ENCODE measurements at places on chromosomes 7 and 10. TPM values are rescaled to one million over a fixed set of nuclear protein-coding genes. Genes with fewer than 3 reads are reported as not detected.

HOXA5 gene
- total RNA-seq = 0.21 TPM

NACAD gene
- total RNA-seq = 5.1 TPM

VAX1 gene
- not detected for total RNA-seq

SPDYE2B gene
- total RNA-seq = not detected

RET gene
- 12.0 TPM for total RNA-seq

TAC1 gene
- 0.82 TPM for total RNA-seq

LIPN gene
- not detected for total RNA-seq

PHYHIPL gene
- total RNA-seq = 0.31 TPM

CCDC71L gene
- total RNA-seq = 4.9 TPM

NXPH1 gene
- total RNA-seq = not detected

CALHM1 gene
- total RNA-seq = 0.10 TPM

LIPK gene
- total RNA-seq = 1.1 TPM
